ENCODE measurements at places on chromosomes 4 and X.

DNA sequence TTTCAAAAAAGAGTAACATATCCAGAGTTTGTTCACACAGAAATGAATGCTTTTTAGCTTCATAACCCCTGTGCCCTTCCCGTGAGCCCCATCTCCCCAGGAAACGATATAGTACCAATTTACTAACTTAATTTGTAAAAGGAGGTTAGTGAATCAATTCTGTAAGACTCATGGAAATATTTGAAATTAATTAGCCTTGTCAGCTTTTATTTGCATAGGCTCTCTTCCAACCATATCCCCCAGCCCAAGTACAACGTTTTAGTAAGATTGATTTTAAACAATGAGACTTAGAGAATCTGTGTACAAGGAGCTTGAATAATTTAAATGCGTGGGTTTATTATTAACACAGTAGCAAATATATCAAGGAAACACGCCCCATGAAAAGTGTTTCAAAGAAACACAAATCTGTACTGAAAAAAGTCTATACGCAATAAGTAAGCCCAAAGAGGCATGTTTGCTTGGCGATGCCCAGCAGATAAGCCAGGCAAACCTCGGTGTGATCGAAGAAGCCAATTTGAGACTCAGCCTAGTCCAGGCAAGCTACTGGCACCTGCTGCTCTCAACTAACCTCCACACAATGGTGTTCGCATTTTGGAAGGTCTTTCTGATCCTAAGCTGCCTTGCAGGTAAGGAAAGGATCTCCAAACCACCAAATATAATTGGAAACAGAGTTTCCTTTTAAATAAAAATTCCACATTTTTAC is at the start of gene VSIG1:
Gene VSIG1, plus strand, starts transcription at position 512 of the 703 bp plus-strand sequence. Its CDS starts 66 bp downstream, at position 578.
- DNase-seq, result no peak

GRCh38 chr4:108247387-108248049 is 78.8 kb upstream of the LEF1 start:
- peak; percentile 24 for DNase-seq

DNA sequence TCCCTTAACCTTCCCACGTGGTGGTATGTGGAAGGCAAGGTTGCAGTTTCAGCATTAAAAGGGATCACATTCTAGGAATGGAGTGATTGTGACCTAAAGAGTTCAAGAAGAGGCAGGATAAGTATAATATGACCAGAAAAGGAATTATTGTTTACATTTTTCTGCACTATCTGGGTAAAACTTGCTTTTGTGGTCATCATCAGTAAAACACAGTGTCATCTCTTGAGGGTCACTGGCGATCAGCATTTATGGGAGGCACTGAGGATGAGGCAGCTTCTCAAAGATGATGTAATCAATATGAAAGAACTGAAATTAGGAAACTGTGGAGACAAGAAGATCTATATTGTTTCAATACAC is 88.7 kb downstream of the CFAP299 start:
- DNase-seq, result no peak

DNA sequence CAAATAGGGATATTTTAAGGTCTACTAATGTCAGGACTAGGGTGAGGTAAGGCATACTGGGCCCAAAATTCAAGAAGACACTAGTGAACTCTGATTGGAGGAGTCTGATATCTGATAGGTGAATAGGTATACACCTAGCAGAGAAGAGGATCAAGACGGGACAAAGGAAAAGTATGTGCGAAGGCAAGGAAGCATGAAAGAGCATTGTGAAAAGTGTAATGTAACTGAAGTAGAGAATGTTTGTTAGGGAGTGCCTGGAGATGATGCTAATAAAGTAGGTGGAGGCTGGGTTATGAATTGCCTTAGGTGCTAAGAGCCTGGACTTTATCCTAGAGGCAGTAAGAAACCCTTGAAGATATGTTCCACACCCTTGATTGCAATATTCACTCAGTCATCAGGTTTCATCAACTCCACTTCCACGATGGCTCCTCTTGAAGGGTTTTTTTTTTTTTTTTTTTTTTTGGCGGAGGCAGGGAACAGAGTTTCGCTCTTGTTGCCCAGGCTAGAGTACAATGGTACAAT is 49.9 kb upstream of the XIAP start:
- DNase-seq, result no peak

- no peak for DNase-seq
These were observed 155.9 kb downstream of the AASDH start for GRCh38 chr4:56231410-56231809.

Data from left ventricle myocardium superior (tissue), 1 donor.